Frontal cortex (tissue), 4 donors: ENCODE measurements at places on chromosomes 1 and 21.

DNA sequence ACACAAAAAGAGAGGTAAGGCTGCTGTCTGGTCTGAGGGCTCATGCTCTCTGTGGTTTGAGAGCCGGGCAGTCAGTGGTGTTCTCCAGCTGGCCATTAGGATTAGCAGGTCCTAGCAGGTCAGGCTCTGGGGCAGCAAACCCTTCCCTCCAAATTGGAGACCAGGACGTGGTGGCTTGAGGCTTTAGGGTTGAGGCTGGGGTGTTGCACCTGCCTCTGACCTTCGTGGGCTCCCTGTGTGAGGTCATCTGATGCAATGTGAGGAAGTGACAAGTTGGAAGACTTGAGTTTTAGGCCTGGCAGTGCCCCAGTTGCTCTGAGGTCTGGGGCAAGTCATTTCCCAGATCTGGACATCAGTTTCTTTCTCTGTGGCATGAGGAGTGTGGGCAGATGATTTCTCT is 24.4 kb downstream of the SZRD1 start:
- no peak for DNase-seq

DNA sequence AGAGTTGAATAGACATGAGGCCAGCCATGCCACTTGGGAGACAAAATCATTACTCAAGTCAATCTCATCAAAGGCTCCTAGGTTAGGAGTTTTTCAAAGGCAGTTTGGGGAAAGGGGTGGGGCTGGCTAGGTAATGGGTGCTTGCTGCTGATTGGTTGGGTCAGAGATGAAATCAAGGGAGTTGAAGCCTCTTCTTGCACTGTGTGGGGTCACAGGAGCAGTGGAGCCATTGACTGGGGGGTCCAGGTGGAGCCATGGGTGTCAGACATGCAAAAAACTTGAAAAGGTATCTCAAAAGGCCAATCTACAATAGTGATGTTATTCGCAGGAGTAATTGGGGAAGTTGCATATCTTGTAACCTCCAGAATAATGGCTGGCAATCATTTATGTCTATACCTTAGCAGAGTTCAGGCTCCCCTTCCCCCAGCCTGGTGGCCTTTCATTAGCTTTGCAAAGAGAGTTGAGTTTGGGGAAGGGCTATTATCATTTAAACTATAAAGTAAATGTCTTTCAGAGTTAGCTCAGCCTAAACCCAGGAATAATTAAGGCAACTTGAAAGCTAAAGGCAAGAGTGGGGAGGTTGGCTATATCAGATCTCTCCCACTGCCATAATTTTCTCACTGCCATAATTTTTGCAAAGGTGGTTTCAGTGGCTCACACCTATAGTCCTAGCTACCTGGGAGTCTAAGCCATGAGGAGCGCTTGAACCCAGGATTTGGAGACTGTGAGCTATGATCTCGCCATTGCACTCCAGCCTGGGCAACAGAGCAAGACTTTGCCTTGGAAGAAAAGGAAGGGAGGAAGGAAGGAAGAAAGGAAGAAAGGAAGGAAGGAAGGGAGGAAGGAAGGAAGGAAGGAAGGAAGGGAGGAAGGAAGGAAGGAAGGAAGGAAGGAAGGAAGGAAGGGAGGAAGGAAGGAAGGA is 7.8 kb upstream of the PINK1 start:
- no peak for DNase-seq

DNA sequence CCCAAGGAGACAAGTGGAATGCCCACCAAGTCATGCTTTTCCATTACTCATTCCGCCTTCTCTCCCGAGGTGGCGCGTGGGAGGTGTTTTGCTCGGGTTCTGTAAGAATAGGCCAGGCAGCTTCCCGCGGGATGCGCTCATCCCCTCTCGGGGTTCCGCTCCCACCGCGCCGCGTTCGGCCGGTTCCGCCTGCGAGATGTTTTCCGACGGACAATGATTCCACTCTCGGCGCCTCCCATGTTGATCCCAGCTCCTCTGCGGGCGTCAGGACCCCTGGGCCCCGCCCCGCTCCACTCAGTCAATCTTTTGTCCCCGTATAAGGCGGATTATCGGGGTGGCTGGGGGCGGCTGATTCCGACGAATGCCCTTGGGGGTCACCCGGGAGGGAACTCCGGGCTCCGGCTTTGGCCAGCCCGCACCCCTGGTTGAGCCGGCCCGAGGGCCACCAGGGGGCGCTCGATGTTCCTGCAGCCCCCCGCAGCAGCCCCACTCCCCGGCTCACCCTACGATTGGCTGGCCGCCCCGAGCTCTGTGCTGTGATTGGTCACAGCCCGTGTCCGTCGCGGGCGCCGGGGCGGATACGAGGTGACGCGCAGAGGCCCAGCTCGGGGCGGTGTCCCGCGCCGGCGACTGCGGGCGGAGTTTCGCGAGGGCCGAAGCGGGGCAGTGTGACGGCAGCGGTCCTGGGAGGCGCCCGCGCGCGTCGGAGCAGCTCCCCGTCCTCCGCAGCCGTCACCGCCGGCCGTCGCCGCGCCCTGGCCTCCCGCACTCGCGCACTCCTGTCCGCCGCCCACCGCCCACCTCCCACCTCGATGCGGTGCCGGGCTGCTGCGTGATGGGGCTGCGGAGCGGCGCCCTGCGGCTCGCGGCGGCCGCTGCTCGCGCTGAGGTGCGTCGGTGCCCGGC is at the start of gene KIF1B:
KIF1B (plus strand) TSS at position 666 of the 906 bp plus-strand sequence. CDS start 21,759 bp downstream, outside the sequence.
- peak; percentile 98 for DNase-seq

GRCh38 chr1:211318576-211319280 is 7.9 kb upstream of the TRAF5 start:
- DNase-seq, result no peak

GRCh38 chr1:159341736-159342135 is 39.6 kb downstream of the FCER1A start:
- no peak for DNase-seq

DNA sequence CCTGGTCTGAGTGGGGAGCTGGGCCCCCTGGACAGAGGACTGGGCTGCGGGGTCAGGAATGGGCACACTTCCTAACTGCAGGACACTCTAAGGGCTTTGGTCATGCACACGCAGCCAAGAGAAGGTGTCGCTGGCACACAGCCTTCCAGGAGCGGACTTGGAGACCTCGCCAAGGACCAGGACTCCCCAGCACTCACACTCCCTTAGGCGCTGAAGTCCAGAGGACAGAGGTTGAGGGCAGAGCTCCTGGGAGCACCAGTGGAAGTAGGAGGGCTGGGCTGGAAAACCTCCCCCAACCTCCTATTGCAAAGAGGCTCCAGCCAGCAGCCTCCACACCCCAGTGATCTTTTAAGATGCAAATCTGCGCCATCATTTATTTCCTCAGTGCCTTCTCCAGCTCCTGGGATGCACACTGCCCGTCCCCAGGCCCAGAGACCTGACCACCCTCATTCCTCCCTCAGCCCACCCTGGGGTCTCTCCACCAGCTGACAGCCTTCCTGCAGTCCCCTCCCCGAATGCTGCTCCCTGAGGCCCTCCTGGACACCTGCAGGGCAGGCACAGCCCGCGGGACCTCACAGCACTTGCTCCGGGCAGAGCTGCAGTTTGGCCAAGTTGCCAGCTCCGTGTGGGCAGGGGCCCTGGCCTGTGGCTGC is 3.0 kb downstream of the TSPEAR start:
- DNase-seq, result no peak

GRCh38 chr1:207103892-207104373 is at the start of gene C4BPA:
C4BPA (plus strand) TSS chr1:207104233; CDS start chr1:207113026, 8,793 bp downstream.
- DNase-seq, result no peak

DNA sequence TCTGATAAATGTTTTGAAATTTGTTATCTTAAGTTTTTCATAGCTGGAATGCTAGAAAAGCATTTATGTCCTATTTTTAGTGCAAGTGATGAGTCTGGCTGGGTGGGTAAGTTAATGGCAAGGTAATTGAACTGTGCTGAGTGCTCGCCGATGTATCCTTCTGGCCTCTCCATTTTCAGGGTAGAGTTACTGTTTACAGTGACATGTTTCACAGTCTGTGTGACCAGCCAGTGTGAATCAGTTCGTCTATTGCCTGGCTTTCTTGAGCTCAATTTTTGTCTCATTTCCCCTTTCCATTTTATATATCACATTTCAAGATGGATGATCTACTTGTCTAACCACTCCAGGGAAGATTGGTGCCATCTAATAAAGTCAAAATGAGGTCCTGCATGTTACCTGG is 44.1 kb downstream of the ITSN1 start:
- no peak for DNase-seq

DNA sequence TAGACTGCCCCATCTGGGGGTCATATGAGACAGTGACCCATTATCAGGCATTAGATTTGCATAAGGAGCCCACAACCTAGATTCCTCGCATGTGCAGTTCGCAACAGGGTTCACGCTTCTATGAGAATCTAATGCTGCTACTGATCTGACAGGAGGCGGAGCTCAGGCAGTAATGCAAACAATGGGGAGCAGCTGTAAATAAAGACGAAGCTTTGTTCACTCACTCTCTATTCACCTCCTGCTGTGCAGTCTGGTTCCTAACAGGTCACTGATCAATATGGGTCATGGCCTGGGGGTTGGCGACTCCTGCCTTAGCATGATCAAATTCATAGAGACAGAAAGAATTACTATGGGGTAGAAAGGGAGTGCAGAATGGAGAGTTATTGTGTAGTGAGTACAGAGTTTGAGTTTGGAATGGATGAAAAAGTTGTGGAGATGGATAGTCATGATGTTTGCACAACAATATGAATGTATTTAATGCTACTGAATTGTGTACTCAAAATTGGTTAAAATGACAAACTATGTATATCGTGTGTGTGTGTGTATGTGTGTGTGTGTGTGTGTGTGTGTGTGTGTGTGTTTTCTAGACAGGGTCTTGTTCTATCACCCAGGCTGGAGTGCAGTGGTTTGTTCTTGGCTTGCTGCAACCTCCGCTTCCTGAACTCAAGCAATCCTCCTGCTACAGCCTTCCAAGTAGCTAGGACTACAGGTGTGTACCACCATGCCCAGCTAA is 42.2 kb downstream of the BTF3L4 start:
- no peak for DNase-seq

- no peak for DNase-seq
These were observed 390 bp upstream of the NGF start for GRCh38 chr1:115338457-115338820.

- no peak for DNase-seq
These were observed 107.0 kb downstream of the CLIC6 start for GRCh38 chr21:34775793-34776192.

DNA sequence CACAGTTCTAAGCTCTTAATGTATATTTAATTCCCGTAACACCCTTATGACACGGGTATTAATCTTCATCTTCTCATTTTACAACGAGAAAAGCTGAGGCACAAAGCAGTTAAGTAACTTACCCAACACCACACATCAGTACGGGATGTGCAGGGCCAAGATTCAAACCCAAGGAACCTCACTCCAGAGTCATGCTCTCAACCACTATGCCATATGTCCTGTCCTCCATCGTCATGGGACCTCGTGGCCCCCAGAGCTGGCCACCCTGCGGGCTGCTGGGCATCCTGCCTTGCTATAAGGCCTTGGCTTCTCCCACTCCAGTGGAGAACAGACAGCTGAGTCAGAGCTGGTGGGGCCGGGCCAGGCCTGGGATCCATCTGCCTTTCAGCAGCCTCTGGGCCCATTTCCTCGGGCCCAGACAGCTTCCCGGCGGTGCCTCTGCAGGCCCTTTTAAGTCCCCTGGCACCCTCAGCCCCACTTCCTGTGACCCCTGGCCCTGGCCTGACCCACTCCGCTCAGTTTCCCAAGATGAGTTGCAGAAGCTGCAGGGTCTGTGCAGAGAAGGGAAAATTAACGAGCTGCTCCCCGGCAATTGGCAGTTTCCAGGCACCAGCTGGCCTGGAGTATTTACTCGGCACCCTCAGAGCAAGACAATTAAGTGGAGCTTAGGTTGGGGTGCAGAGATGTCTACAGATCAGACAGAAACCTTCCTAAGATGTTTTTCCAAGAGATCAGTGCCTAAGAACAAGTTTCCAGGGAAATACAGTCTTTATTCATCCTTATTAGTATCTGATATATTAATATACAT is 98.2 kb downstream of the EPHB2 start:
- DNase-seq, result peak; percentile 57

DNA sequence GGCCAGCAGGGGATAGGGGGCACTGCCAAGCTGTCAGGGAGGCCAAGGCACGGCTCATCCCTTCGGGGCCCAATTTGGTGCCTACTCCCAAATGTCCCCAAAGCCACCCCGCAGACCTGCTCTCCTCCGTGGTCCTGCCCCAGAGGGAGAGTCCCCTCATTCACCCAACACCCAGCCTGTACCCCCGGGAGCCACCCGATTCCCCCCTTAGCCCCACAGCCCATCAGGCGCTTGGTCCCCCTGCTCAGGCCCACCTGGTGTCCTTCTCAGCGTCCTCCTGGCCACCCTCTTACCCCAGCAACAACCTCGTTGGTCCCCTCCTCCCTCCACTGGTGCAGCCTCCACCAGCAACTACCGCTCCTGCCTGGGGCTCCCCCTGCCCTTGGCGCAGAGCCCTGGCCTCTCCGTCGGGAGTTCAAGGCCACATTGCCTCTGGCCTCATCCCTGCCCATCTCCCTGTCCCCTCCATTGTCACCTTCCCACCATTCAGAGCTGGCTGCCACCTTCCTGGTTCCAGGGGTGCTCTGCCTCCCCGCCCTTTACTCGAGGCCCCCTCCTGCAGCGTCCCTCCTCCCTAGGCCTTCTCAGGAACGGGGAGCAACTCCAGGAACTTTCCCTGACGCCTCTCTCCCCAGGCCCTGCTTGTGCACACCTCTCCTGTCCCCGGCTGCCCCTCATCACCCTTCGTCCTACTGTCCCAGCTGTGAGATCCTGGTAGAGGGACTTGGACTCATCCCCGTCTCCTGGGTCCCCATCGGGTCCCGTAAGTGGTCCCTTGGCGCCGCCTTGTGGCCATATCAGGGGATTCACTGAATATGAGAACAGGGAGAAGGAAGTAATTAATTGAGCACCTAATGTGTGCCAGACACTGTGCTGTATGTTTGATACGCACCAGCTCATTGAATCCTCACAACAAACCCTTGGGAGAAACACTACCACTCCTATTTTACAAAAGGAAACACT is 73.9 kb downstream of the RAP1GAP start:
- DNase-seq, result no peak

DNA sequence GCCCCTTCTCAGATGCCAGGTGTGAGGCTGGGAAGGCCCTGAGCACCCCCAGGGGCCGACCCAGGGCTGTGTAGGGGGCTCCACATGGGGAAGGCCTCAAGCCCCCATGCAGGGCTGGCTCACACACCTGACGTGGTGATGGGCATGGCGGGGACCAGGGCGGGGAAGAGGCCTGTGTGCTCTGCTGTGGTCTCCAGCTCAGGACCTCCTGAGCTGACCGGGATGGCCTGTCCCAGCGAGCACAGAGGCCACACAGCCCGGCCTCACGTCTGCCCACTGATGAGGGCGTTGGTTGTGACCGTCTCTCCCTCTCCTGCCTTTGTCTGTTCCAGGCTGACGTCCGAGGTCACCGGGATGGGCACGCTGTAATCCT is 40.2 kb upstream of the COL6A1 start:
- DNase-seq, result no peak

DNA sequence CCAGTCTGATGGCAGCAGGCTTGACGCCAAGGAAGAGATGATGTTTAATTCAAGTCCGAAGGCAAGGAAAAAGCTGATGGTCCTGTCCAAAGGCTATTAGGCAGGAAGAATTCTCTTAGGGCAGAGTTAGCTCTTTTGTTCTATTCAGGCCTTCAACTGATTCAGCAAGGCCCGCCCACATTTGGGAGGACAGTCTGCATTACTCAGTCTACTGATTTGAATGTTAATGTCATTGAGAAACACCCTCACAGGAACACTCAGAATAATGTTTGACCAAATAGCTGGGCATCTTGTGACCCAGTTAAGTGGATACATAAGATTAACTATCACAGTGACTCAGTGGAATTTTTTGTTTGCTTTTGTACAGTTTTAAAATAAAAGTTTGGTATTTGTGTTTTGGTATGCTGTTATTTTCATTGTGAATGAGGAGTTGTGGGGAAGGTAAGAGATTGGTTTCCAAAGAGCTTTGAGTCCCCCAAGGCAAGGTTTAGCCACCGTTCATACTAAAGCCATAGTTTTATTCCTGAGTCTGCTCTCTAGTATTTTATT is 1.7 kb upstream of the ZNF691 start:
- no peak for DNase-seq

- no peak for DNase-seq
These were observed 102.3 kb downstream of the GLIS1 start for GRCh38 chr1:53636621-53637171.
